ENCODE measurements at places on chromosomes 7 and 10. TPM values are rescaled to one million over a fixed set of nuclear protein-coding genes. Genes with fewer than 3 reads are reported as not detected.

GRCh38 chr10:110730345-110731050 lies 86.4 kb downstream of the RBM20 start:
- DNase-seq: no peak

DNA sequence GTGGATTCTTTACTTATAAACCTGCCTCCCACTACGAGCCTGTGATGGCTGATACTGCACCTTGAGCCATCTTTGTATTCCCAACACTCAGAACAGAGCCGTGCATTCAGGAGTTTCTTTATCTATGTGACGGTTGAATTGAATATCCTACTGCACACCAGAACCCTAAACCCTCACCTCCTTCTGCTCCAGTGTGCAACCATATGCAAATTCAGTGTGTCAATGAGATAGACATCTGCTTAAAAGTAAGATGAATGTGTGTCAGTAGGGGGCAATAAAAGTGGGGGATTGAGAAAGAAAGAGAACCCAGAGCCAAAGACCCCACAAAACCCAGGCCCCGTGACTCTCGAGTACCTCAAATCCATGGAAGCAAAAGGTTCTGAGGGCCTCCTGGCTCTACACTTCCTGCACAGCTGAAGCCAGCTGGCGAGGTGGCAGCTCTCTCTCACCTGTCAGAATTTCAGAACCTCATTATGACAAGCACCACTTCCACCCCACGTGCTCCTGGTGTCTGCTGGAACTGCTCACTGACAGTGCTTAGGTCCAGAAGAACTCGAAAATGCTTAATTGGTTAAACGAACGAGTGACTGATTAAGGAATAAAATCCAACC lies 143.3 kb upstream of the GPR26 start:
- no peak for DNase-seq

GRCh38 chr10:35843524-35844181 lies 201.6 kb upstream of the FZD8 start:
- no peak for DNase-seq

GRCh38 chr10:15744217-15744865 lies 24.6 kb upstream of the ITGA8 start:
- no peak for DNase-seq

- DNase-seq: no peak
These were observed 236.8 kb upstream of the AOAH start for GRCh38 chr7:36961097-36961496.

DNA sequence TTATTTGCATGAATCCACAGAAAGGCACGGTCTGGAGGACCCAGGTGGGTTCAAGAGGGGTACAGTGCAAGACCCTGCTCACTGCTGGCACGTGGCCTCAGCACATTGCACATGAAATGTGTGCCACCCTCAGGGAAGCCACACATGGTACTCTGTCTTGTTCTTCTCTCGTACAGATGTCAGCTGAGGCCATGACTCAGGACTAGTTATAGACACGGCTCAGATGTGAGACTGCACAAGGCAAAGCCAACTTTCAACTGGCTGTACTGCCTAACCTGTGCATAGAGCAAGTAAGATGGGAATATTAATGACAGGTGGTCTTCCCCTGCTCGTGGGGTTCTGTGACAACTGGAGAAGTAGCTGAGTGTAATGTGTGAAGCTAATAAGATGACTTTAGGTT lies 249.4 kb upstream of the CTBP2 start:
- DNase-seq: no peak

DNA sequence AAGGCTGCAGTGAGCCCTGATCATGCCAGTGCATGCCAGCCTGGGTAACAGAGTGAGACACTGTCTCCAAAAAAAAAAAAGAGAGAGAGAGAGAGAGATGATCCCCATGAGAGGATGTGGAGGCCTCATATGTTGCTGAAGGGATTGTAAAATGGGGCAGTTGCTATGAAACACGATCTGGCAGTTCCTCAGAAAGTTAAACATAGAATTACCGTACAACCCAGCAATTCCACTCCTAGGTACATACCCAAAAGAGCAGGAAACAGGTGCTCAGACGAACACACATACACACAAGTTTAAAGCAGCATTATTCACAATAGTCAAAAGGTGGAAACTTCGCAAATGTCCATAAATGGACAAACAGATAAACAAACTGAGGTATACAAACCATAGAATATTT lies 27.4 kb upstream of the CYTH3 start:
- DNase-seq: no peak

ADRB1 gene
- 0.04 TPM for total RNA-seq

GRCh38 chr7:128770233-128770632 lies 5.4 kb downstream of the OPN1SW start:
- no peak for DNase-seq

DNA sequence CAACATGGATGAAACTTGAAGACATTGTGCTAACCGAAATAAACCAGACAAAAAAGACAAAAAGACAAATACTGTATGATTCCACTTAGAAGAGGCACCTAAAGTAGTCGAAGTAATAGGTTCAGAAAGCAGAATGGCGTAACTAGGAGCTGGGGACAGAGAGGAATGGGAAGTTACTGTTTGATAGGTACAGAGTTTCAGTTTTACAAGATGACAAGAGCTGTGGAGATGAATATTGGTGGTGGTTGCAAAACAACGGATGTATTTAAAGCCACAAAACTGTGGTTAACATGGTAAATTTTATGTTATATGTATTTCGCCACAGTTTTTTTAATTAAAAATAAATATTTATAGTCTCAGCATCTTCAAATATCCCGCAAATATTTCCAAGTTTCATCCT lies 64.1 kb upstream of the DIP2C start:
- DNase-seq: no peak

DNA sequence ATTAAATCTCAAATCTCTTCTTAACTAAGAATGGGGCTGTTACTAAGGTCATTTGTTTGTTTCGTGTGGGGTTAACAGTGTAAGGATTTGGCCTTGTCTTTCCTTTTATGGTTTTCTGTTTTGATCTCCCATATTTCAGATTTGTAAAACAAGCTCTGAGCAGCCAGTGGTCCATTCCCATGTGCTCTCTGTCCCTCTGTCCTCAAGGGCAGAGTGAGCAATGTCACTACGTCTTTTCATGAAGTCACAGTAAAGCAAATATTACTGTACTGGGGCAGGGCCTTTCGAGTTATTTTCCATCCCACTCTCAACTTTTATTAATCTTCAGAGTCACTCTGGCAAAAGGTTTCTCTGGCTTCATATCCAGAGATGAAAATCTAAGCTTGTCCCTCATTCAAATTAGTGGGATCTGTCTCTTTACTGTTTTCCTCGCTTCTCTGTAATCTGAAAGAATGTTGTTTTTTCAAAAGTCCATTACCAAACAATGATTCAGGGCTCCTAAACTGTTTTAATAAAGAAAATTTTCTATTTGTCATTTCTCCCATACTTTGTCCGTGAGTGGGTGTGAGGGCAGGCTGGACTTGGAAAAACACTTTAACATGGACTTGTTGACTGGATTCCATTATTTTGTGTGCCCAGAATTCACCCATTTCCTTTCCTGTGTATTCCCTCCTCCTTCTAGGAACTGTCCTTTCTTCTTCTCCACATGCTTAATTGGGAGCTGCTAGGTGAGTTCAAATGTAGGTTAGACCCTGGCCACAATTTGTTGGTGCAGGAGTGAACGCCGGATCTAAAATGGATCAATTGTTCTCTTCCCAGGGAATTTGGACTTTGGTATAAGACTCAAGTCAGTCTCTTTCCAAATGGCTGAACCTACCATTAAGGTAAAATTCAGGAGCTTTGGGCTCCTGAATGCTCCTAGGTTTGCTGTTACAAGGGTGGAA lies 42.1 kb upstream of the NAMPT start:
- DNase-seq: no peak

GRCh38 chr7:141193066-141193465 lies 119.2 kb downstream of the TMEM178B start:
- DNase-seq: no peak

- no peak for DNase-seq
These were observed 219.0 kb downstream of the CRPPA start for GRCh38 chr7:16202303-16202702.
